ENCODE measurements at places on chromosomes 3 and 15.

- no peak for DNase-seq
Observed at GRCh38 chr15:33699691-33700447, 268.4 kb upstream of the CHRM5 start.

GRCh38 chr3:60585918-60586317, 665.3 kb downstream of the FHIT start:
- no peak for DNase-seq

- DNase-seq = no peak
Observed at GRCh38 chr3:46991406-46992165, 12.1 kb downstream of the NBEAL2 start.

DNA sequence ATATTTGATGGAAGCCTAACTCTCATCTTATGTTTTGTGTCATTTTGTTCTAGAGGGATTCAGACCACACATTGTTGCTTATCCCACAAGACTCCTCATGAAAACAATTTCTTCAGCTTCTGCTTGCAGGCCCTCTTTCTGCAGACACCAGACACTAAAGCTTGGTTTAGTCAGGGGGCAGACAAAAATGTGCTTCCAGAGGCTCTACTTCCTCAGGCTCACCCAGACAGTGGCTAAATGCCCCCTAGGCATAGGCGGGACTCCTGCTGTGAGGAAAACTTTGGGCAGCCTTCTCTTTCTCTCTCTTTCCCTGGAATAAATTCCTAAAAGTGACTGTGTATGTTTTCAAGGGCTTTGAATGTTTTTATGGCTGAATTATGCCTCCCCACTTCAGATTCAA, 435.4 kb upstream of the ATP11B start:
- DNase-seq = no peak

DNA sequence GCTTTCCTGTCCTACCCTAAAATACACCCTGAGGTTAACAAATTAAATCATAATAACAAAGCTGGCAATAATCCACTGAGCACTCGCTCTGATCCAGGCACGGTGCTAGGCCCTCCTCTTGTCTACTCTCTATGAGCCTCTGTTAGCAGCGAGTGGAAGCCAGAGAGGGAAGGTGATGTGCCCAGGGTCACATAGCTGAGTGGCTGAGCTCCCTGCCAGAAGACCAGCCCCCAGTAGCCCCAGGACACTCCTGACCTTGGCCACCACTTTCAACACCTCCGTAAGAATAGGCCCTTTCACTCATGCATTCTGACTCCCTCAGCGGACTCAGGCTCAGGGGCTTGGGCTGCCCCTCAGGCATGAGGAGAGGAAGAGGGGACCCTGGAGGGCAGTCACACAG, 9.5 kb upstream of the PRKCD start:
- DNase-seq = no peak

DNA sequence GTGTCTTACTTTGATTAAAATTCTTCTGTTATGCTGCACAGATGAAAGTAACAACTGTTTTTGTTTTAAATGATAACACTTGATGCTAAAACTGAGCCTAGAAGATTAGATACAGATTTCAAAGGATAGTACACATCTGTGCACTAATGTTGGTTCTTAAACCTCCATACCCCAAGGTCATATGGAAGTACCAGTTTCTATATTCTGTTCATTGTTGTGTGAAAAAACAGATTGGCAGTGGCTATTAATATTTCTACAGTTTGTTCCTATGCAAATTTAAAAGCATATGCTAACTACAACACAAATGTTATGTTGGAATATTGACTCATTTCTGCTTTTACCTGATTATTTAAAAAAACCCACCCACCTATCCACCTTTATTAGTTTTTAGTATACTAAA, 32.0 kb upstream of the GBE1 start:
- DNase-seq = no peak

DNA sequence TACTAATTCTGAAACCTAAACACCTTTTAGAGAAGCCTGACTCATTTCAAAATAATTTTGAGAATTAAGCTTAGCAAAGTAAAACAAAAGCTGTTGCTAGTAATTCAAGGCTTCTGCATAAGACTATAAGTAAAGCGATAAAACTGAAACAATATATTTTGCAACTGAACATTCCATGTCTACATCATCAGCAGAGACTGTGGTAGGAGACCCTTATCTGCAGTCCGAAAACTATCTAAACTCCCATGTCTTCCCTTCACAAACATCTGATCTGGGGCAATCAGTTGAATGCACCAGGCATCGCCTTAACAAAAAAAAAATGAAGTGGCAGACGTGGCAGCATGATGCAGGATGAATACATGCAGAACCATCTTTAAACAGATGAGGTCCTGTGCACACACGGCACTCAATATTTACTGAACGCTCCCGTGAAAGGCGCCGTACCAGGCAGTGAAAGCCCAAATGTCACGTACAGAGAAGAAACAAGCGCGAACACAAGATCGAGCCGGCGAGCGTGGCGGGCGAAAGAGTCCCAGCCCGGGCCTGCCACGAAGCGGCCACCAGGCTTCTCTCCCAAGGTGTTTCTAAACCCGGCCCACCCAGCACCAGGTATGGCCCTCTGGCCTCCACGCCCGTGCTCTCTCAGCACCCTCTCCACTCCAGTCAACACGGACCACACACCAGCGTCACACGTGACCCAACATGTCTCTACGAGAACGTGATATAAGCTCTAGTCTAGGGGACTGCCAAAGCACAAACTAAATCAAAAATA, 63.0 kb downstream of the CHSY1 start:
- no peak for DNase-seq

GRCh38 chr3:178001670-178002101, 534.5 kb upstream of the KCNMB2 start:
- DNase-seq = no peak

DNA sequence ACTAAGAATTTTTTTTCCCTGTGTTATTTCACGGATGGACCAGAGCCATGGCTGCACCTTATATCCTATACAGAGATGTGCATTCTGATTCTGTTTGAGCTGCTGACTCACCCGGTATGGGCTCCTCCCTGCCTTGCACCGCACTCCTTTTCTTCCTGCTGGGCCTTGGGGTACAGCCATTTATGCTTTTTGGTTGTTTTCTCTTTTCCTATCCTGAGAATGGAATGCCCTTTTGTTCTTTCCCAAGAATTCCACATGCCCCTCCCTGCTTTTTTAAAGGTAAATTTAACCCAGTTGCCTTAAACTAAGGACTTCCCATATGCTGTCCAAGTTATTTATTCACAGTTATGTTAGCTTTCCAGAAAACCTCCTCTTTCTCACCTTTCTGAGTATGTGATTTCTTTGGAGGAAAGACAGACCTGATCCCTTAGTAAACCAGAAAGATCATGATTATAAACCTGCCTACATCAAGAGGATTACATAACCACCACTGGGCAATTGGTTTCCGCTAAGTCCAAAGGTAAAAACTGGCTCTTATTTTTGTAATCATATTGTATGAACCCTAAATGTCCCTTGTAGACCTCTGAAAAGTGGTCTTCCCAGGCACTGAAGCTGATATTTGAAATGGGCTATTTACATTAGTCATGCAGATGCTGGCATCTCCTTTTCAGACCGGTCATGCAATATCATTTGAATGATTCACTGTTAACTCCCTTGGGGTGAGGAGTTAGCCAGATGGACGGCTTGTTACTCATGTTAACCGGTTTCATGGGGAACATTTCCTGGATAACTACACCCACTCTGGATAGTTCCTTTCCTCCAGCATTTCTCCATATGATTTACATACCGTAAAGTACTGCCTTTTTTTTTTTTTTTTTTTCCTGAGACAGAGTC, 45.5 kb downstream of the TMOD3 start:
- DNase-seq = no peak

DNA sequence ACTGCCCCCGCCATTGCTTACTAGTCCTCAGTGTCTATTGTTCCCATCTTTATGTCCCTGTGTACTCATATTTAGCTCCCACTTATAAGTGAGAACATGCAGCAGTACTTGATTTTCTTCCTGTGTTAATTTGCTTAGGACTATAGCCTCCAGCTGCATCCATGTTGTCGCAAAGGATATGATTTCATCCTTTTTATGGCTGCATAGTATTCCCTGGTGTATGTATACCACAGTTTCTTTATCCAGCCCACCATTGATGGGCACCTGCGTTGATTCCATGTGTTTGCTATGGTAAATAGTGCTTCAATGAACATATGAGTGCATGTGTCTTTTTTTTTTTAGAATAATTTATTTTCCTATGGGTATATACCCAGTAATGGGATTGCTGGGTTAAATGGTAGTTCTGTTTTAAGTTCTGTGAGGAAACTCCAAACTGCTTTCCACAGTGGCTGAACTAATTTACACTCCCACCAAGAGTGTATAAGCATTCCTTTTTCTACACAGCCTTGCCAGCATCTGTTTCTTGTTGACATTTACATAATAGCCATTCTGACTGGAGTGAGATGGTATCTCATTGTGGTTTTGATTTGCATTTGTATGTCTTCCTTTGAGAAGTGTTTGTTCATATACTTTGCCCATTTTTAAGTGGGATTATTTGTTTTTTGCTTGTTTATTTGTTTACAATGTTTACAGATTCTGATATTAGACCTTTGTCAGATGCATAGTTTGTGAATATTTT, 53.7 kb downstream of the GALK2 start:
- DNase-seq = no peak

GRCh38 chr15:63509955-63510940, 5.9 kb downstream of the USP3 start:
- DNase-seq = no peak

- DNase-seq = no peak
Observed at GRCh38 chr15:100190675-100191074, 151.1 kb downstream of the ADAMTS17 start.

DNA sequence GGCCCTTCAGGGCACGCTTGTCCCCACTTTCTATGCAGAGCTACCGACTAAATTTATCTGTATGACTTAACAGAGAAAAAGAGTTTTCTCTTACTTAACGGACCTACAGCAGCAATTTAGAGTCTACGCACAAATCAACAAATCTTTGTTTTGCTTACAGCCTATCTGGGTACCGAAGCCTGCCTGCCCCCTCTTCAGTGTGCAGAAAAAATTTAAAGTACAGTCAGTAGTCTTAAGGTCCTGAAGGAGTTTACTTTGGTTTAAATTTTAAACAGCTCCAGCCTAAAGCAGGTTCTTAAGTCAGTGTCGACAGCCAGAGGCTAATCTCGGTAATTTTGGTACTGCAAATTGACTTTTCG, 570 bp downstream of the SACM1L start:
- no peak for DNase-seq

- DNase-seq = peak; percentile 88
Observed at GRCh38 chr3:64489361-64490044, 198.3 kb downstream of the ADAMTS9 start.

DNA sequence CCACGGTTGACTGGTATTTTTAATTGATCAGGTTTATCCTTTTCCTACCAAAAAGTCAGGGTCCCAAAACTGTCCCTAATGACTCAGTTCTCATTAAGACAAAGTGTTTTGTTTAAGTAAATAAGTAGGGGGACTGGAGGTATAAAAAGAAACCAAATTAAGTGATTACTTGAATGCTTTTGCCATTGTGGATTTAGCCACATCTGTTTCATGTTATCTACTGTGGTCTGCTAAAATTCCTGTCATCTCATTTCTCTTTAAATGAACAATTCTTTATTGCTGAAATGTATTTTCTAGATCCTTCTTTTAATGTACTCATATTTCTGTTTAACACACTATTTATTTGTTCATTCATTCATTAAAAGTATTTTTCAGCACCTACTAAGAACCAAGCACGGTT, 625.9 kb upstream of the ADAMTS9 start:
- no peak for DNase-seq

DNA sequence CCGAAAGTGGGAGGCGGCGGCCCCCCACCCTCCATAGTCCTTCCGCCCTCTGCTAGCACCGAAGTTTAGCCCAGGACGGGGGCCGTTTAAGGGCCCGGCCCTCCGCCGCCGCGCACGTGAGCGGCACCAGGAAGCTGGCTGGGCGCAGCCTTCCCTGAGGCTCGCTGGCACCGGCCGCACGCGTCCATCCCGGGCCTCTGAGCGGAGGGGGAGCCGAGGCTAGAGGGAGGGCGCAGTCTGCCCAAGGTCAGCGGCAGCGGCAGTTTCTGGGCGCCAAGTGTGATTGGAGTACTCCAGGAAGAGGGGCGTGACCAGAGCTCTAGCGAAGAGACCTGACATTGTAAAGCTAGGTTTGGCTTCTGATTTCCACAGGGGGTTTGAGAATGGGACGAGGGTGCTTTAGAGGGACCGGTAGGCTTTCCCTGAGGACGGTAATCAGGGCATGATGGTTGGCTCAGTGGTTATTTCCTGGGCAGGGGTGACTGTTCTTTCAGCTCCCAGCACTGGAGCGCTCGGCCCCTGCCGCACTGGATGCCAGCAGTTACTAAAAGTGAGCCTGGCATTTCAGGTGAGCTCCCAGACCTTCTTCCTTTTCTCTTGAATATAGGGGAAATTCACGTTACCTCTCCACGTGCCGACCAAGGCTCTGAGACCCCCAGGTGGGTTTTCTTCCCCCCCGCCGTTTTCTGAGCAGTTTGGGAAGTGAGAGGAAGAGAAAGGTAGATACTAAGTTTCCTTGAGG, 853 bp downstream of the TEX264 start:
- peak; percentile 64 for DNase-seq

DNA sequence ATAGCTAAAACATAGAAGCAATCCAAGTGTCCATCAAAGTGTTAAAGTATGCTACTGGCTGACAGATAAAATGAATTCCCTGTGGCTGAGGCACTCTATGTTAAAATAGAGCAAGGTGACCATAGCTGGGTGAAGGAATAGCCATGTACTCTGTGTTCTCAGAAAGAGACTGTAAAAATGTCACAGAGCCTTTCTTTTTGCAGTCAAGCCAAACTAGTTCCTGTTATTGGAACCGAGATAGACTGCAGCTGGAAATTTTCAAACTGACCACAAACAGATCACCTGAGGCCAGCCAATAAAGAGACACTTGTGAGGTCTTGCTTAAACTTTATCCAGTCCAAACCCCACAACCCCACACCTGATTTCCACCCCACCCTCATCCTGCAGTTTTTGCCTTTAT, 422.8 kb upstream of the NAALADL2 start:
- DNase-seq = no peak

DNA sequence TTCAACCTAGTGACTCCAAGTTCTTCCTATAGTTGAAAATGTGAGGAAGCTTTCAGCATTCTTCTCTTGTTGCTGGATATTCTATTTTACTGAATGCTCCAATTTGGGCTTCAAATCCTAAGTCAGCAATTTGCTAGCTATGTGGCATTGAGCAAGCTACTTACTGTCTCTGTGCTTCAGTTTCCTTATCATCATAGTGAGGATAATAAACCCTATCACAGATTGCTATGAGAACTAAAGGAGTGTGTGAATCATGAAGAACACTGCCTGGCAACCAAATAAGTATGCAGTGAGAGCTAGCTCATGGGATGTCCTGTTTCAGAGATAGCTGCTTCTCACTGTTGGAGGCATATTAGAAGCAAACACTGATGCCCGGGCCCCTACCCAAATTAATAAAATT, 163.8 kb upstream of the CDIN1 start:
- no peak for DNase-seq

- DNase-seq = no peak
Observed at GRCh38 chr3:8869613-8870012, 93.7 kb downstream of the RAD18 start.

- no peak for DNase-seq
Observed at GRCh38 chr15:82186719-82187406, 75.7 kb downstream of the EFL1 start.

DNA sequence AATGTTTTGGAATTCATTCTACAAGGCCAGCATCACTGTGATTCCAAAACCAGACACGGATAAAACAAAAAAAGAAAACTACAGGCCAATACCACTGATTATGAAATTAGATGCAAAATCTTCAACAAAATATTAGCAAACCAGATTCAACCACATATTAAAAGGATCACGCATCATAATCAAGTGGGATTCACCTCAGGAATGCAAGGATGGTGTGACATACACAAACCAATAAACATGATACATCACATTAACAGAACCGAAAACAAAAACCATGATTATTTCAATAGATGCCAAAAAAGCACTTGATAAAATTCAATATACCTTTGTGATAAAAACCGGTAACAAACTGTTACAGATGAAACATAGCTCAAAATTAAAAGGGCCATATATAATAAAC, 48.9 kb downstream of the DLG1 start:
- DNase-seq = no peak
